HFF-Myc (cell line): ENCODE measurements at places on chromosomes 12 and 14.

DNA sequence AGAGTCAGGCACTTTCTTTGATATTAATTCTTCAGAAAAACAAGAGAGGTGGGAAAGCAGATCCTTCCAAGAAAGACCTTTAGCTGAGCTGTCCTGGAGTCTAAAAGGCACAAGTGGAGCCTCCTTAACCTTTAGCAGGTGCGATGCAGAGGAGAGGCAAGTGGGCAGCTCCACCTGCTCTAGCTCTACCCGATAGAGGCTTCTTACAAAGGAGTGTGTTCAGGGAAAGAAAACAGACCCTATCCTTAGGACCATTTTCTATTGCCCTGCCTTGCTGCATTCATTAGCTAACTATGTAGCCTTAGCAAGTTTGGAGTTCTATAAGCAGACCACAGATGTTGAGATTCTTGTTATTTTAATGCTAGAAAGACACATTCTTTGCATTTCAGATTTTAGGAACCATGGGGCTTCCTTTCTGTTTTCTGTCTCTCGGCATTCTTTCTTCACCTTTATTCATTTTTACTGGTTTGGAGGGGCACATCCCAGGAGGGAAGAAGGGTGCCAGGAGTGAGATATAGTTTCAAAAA, 214.5 kb downstream of the EGLN3 start:
- DNase-seq, result no peak

GRCh38 chr12:85747941-85748495, 88.2 kb downstream of the RASSF9 start:
- DNase-seq, result no peak

DNA sequence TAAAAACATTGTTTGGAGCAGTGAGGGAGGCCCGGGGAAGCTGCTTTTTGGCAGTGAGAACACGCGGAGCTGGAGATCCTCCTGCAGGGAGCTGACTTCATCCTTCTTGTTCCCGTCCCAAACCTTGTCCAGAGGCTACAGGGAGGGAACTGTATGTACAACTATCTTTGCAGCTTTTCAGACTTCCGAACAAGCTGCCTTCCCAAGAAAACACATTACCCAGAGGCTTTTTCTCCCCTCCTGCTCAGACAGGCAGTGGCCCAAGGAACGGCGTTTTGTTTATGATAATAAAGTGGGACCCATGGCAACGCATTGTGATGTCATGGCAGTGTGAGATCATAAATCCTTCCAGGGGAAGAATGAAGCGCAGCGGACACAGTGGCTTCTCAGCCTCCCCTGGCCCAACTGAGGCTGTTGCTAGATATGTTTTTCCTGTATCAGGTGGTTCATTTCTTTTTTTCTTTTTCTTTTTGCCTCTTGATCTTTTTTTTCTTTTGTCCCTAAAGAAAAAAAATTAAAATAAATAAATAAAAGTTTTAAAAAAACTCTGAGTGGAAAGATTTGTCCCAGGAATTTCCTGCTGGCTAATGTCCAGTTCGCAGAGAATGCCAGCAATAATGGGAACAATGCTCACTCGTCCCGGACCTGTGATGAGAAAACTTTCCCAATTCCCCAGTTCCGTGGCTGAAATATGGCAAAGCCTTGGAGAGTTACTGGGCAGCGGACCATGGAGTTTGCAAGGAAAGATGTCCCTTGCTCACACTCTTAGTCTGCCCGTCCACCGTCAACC, 103.4 kb upstream of the MAP1LC3B2 start:
- DNase-seq, result peak; percentile 90

- no peak for DNase-seq
Observed at GRCh38 chr12:44457465-44457864, 418.6 kb downstream of the NELL2 start.

DNA sequence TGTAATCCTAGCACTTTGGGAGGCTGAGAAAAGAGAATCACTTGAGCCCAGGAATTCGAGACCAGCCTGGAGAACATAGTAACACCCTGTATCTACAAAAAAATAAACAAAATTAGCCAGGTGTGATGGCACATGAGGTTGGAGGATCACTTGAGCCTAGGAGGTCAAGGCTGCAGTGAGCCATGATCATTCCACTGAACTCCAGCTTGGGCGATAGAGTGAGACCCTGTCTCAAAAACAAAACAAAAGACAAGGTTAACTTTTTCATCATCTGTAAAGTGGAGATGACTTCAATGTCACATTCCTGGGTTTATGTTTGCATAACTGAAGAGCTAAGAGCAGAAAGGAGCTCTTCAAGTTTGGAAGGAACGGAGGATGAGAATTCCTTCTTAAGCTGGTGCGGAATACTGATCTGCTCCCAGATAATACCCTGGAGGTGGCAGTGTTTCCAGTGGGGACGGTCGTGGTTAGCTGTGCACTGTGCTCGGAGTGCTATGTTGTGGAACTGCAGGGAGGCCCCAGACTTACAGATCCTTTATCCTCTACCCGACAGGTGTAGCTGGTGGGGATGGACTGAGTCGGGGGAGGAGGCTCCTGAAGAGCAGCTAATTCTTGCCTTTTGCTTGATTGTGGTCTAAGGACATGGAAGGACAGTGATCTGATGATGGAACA, 22.5 kb upstream of the BICD1 start:
- DNase-seq, result no peak

GRCh38 chr12:12606781-12607589, 4.7 kb upstream of the CREBL2 start:
- DNase-seq, result no peak

DNA sequence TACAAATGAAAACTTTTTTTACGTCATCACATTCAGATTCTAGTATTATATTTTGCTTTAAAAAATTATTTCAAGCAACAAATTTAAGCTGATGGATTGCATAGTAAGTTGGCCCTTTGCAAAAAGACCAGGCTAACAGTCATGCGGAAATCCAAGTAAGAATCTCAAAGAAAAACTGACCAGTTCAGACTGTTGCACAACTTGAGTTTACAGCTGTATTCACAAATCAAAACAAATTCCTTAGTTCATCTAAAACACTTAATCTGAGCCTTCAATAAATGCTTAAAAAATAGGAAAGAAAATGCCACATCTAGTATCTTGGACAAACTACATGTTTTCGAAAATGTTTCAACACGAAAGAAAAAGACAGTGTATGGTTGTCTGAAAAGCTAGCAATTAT, 847 bp downstream of the CCDC59 start:
- DNase-seq, result no peak

DNA sequence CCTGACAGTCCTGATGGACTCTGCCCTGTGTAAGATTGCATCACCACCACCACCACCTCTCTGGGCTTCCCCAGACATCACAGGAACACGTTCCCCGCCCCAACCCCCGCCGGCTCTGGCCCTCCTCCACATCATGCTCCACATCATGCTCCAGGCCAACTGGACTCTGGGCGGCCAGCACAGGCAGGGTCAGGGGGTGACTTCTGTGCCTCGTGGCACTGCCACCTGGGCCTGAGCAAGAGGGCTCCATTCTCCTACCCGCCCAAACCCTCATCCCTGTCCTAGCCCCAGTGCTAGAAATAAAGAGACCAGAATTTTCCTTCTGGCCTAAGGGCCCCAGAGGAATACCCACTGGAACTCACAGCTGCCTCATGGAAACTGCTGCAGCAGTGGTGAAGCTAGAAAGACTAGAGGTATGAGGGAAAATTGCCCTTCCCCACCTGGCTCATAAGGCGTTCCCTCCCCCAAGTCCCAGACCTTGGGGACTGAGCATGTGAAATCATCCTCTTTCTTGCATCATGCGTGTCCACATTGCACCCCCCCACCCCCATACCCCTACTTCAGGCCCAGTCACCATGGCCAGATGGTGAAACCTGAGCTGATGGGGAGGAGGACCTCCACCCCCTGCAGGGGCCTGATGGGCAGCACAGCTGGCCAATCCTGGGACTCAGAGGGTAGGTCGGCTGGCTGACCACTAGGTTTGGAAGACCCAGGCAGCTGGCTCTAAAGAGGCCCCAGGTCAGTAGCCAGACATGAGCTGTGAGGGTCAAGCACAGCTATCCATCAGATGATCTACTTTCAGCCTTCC, at the start of gene INHBE:
INHBE (plus strand) TSS at position 742 of the 808 bp plus-strand sequence. CDS start 230 bp downstream, outside the sequence.
- DNase-seq, result no peak

GRCh38 chr14:26729851-26730250, 132.0 kb upstream of the NOVA1 start:
- no peak for DNase-seq

DNA sequence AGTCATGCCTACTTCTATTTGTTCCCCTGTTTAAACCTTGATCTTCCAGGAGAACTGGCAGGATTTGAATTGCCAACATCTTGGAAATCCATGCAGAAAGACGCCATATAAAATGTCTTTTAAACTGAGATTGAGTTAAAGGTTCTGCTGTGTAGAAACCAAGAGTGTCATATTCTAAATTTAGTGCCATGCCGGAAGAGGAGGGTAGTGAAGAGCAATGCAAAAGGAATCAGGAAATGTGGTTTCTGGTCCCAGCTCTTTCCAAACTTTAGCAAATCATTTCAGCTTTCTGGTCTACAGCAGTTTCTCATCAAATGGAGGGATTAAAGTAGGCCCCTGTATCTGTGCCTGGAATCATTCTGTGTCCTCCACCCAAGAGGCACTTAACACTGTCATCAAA, 85.7 kb downstream of the BTG1 start:
- DNase-seq, result no peak

GRCh38 chr12:101591781-101592180, 3.0 kb upstream of the MYBPC1 start:
- no peak for DNase-seq

GRCh38 chr14:69037790-69038454, 58.8 kb upstream of the ACTN1 start:
- DNase-seq, result no peak

DNA sequence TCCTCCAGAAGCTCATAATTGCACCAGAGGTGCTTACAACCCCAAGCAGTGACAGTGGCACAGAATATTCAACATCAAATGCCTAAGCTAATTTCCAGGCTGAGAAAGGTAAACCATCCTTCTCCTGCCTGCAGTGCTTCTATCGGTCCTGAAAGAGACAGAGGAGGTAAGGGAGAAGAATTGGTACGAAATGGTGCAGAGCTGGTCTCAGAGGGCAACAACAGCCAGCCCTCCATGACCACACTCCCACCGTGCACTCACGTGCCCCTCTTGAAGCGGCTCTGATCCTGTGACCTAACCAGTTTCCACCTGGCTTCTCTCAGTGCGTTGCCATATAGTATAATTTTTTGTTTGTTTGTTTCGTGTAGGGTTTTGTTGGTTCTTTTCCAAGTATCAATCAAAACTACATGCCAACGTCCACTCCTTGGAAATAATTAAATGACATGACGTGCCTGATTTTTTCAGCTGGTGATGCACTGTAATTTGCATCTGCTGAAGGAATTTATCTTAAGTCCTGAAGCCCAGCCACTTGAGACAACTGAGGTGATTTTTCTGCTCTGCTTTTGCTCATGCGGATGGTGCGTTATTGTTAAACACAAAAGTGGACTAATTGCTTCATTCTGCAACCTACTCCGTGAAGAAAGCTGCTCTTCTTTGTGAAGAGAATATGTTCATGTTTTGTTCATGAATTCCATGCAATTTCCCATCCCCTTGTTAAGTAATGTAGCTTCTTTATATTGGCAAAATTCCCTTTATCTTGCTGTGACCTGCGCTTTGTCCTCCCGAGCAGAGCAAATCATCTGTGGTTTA, 1.3 kb upstream of the ATP2A2 start:
- no peak for DNase-seq

GRCh38 chr12:127592245-127592644, 674.7 kb upstream of the TMEM132C start:
- DNase-seq, result no peak

- no peak for DNase-seq
Observed at GRCh38 chr14:89088530-89088929, 264.1 kb downstream of the TTC8 start.

- no peak for DNase-seq
Observed at GRCh38 chr14:71491931-71492330, 440.3 kb upstream of the RGS6 start.

GRCh38 chr14:76100236-76100635, 51.5 kb upstream of the GPATCH2L start:
- DNase-seq, result no peak

DNA sequence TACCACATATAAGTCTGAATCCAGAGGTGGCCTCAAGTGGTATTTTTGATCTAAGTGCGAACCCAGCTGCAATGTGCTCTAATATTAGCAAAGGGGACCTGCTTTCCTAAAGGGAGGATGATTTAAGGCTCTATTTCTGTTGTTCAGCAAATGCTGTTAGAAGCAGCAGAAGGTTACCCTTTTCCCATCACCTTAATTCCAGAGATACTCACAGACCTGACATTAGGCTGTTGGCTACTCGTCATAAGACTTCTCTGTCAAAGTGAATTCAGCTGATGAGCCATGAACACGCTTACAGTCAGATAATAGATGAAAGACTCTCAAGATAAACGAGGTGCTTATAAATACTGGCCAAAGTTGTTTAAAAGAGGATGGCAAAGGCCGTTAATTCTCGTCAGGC, 308.7 kb upstream of the DDHD1 start:
- no peak for DNase-seq

DNA sequence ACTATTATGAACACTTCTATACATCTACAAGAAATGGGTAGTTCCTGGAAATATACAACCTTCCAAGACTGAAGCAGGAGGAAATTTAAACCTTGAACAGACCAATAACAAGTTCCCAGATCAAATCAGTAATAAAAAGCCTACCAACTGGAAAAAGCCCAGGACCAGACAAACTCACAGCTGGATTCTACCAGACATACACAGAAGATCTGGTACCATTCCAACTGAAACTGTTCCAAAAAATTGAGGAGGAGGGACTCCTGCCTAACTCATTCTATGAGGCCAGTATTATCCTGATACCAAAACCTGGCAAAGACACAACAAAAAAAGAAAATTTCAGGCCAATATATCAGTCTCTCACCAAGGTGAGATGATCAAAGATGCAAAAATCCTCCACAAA, 189.4 kb downstream of the RPS29 start:
- DNase-seq, result no peak

GRCh38 chr12:39606712-39607423, 12.7 kb downstream of the ABCD2 start:
- DNase-seq, result no peak

DNA sequence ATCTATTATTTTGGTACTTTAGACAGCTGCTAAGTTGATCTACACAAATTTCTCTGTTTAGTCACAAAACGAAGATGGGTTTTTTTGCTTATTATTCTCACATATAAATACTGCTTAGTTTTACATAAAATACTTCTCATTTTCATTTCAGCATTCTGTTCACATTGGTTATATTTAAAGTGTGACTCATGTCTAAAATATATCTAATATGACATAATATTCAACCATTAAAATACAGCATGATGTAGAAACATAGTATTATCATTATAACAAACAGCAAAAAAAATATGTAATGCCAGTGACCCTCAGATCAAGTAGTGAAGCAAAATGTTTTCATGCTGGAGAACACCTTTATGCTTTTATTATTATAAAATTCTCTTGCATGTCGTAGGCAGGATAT, 63.7 kb downstream of the SH2B3 start:
- DNase-seq, result no peak
